GM19239 (cell line): ENCODE measurements at places on chromosomes 16 and 17.

- DNase-seq, result no peak
Measured at GRCh38 chr17:37485938-37486570, 3.6 kb upstream of the DUSP14 start.

DNA sequence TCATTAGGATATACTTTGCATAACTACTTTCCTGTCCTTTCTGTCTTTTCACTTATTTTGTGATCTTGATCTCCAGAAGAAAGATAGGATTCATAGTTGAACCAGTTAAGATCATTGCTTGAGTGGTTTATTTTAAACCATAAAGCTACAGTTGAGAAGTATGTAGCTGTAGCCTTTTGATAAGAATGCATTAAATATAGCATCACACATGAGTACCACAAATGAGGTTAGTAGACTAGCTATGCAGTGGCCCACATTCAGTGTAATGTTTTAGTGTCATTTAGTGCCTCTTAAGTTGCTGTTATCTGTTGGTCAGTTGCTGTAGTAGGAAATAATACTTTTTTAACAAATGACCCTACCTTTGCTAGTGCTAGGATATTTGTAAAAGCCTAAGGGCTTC, 1.3 kb downstream of the NLK start:
- DNase-seq, result no peak

DNA sequence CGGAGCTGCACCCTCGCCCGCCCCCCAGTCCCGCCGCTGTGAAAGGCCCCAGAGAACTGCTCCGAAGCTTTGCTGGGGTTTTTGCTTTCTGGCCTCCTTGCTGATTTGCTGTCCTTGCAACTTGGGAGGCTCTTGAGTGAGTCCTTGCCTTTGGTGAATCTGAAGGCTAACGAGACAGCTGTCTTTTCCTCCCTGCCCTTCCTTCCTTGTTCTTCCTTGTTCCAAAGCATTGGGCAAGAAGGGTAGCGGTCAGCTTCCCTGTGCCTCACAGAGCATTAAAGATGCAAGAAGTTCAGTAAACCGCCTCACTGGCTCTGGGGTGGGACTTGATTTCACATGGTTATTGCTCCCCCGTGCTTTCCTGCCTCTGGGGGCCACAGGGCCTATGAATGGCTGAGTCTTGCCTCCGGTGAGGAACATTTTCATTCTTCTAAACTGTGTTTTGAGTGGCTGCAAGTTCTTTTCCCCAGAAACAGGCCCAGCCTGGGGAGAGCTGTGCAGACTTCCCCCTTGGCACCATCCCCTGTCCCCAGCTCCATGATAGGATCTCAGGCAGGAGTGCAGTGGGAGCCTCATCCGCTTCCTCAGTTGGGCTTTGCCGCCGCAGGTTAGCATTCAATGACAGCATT, 1.4 kb downstream of the YPEL2 start:
- DNase-seq, result no peak

DNA sequence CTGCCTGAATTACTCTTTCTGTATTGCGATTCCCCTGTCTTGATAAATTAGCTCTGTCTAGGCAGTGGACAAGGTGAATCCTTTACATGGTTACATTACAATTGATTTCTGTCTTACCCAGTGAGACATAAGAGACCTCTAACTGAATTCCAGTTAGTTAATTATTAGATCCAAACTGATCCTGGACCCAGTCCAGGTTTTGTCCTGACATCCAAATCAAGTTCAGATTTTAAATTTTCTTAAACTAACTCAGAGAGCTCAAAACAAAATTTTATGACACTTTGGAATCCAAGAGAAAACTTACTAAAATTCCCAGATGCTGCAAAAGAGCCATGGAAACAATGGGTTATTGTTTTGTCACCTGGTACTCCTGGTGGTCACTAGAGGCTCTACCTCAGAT, 2166.6 kb downstream of the TP53TG3F start:
- DNase-seq, result no peak
